ENCODE measurements at places on chromosomes 6 and 20.

DNA sequence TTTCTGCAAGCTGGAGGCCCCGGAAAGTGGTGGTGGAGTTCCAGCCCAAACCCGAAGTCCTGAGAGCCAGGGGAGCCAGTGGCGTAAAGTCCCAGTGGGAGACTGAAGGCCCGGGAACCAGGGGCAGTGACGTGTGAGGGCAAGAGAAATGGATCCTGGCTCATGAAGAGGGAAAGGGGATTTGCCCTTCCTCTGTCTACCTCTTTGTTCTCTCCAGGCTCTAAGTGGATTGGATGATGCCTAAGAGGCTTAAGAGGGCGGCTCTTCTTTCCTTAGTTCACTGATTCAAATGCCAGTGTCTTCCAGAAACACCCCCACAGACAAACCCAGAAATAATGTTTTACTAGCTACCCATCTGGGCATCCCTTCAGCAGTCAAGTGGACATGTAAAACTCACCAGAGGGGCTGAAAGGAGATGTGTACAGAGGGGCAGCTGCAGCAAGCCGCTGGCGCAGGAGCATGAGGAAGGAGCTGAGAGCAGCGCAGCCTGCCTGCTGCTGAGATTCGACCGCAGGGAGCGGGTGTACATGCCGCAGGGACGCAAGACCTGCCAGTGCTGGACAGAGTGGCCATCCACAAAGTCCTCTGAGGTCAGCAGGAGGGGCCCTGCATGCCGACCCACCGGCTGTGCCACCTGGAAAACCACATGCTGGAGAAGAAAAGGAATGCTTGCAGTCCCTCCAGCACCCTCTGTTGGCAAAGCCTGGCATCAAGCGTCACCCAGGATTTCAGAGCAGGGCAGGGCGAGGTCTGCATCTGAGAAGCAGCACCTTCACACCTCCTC lies 29.5 kb downstream of the CDYL start:
- DNase-seq = no peak

GRCh38 chr20:64030371-64031134 lies 5.4 kb upstream of the C20orf204 start:
- DNase-seq = no peak

- no peak for DNase-seq
These were observed 33.6 kb upstream of the CST7 start for GRCh38 chr20:24915440-24915839.

- no peak for DNase-seq
These were observed 38.9 kb downstream of the KLHL32 start for GRCh38 chr6:96963403-96963802.

DNA sequence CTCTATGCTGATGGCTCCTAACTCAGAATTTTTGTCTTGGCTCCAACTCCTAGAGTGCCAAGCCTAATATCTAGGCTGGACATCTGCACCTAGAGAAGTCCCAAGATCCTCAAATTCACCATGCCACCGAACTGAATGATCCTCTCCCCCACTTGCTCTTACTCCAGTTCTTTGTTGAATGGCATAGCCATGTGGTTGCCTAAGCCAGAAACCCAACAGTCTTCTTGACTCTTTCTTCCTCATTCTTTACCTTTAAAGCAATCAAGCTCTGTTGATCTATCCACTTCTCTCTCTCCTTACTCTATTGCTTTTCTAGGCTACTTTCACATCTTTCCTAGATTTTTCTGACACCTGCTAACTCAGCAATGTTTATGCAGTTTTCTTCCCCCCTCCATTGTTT lies 126.5 kb upstream of the FOXO3 start:
- DNase-seq = no peak

GRCh38 chr6:5782783-5783547 lies 223.8 kb downstream of the NRN1 start:
- DNase-seq = no peak

DNA sequence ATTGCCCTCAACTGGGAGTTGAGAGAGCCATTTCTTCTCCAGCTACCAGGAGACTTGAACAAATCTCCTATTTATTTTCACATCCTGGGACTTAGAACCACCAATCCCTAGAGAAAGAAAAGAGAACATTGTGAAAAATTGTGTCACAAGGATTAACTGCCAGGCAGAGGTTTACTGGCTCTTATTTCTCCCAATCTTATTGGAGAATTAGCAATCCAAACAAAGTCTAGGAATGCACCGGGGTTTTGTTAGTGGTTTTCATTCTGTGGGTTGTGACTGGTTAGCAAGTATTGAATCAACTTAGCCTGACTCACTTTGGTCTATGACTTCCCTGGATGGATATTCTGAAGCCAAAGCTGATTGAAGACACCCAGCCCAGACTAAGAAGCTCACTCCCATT lies 21.2 kb upstream of the ENPP5 start:
- peak; percentile 64 for DNase-seq

DNA sequence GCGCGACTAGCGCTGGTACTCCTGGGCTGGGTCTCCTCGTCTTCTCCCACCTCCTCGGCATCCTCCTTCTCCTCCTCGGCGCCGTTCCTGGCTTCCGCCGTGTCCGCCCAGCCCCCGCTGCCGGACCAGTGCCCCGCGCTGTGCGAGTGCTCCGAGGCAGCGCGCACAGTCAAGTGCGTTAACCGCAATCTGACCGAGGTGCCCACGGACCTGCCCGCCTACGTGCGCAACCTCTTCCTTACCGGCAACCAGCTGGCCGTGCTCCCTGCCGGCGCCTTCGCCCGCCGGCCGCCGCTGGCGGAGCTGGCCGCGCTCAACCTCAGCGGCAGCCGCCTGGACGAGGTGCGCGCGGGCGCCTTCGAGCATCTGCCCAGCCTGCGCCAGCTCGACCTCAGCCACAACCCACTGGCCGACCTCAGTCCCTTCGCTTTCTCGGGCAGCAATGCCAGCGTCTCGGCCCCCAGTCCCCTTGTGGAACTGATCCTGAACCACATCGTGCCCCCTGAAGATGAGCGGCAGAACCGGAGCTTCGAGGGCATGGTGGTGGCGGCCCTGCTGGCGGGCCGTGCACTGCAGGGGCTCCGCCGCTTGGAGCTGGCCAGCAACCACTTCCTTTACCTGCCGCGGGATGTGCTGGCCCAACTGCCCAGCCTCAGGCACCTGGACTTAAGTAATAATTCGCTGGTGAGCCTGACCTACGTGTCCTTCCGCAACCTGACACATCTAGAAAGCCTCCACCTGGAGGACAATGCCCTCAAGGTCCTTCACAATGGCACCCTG lies 1.6 kb downstream of the TPBG start:
- DNase-seq = no peak

- no peak for DNase-seq
These were observed 20.9 kb downstream of the EDN1 start for GRCh38 chr6:12311106-12311505.

DNA sequence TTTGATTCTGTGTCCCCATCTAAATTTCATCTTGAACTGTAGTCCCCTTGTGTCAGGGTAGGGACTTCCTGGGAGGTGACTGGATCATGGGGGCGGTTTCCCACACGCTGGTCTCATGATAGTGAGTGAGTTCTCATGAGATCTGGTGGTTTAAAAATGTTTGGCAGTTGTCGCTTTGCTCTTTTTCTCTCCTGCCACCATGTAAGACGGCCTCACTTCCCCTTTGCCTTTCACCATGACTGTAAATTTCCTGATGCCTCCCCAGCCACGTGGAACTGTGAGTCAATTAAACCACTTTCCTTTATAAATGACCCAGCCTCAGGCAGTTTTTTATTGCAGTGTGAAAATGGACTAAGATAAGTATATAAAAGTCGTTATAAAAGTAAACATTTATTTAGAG lies 80.5 kb upstream of the SGK1 start:
- no peak for DNase-seq

DNA sequence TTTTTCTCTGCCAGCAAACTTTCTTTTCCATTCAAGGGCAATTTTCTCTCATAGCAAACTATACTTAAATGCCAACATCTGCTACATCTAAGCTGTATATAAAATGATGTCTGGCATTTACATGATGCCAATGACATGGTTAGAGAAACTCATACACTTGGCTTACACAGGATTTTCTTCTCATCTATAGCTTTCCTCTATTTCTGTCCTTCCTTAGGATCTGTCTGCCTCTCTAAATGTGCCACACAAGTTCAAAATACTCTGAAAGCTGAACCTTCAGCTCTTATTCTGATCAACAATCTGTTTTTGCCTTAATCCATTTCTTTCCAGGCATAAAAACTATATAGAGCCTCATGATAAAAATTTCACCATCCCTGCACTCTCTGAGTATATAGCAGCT lies 290.9 kb upstream of the RNF217 start:
- no peak for DNase-seq

DNA sequence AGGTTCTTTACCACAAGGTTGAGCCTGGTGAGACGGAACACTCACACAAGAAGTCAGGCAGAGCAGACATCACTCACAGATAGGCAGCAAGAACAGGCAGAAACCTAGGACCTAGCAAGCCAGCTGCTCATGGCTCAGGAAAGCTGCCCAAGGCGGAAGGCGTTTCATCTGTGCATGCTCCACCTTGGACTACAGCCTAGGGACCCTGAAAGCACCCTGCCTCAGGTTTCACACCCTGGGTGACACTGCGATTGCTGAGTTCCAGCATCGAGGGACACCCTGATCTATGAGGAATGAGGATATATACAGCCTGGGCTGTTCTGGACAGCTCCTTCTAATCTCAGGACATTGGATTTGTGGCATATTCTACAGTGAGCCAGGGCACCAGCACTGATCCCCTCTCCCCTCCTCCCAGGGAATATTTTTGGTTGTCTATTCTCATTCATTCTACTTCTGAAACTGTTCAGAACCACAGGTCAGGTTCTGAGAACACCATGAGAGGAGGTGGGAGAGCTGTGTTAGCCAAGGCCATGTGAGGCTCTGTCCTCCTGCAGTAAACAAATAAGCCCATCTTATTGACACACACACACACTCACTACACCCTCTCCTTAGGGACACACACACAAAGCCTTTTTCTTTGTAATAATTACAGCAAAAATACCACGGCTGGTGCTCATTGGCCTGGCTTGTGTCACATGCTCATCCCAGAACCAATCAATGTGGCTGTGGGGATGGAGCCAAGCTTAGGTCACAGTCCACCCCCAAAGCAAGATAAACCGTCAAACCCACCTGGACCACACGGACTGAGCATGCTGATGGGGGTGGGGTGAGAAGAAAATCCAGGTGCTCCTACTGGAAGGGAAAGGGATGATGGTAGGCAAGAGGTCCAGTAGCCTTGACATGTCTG lies 26.3 kb upstream of the PMEPA1 start:
- no peak for DNase-seq

DNA sequence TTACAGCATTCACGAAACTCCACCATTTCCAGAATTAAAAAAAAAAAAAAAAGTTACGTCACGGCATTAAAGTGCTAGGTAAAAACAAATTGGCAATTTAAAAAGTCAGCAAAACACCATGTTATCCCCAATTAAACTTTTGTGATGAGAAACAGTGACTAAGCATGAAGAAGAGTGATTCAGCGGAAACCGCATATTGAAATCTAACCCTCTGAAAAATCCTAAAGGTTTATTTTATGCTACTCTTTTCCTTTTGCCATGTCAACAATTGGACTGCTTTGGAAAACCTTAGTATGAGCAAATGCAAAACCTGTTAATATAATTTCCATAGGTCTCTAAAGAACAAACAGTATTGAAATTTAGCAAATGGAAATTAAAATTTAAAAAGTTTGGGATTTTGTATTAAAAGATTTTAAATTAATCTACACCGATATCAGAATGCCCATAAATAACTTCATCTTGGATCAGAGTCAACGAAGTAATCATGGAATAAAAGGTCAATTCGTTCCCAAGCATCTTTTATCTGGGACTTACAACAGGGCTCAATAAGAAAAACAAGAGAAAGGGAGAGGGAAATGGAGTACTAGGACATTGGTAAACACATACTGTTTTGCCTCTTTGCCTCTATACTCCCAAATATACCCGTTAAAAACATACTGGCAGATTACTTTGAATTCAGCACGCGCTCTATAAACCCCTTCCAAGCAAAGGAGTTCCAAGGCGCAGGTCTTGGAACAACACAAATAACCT lies 1.1 kb downstream of the FBXO30 start:
- DNase-seq = peak; percentile 52

DNA sequence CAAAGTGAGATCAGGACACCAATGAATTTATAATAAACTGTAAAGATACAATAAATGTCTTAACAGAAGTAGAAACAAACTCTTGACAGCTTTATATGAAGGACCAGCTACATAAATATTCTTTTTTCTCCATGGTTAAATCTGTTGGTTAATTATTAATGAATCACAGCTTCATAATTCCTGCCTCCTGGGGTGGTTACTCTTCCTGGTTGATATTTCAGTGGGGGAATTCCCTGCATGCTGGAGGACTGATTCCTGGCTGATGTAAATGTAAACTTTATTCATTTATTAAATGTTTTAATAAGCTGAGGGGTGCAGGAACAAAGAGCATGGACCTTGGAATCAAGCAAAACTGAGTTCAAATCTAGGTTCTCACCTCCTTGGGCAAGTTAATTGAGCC lies 16.2 kb upstream of the RCAN2 start:
- no peak for DNase-seq

GRCh38 chr6:129162605-129163004 lies 279.7 kb downstream of the LAMA2 start:
- no peak for DNase-seq

GRCh38 chr20:5173751-5174150 lies 46.9 kb downstream of the CDS2 start:
- DNase-seq = no peak

DNA sequence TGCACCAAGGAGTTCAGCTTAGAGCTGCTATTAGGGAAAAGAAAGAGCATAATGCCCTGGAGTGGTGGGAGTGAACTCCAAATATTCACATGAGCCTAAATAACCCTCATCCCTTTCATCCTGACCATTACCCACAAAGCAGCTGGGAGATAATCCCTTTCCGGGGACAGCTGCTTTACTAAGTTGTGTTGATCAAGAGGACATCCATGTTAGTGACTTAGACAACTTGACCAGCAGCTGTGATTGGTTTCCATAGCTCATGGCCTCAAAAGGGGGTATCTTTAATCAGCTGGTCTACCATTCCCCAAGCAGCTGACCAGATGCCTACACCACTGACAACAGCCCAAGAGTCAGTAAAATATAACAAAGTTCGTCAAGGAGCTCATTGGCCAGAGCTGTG lies 75.8 kb upstream of the LY86 start:
- DNase-seq = no peak

DNA sequence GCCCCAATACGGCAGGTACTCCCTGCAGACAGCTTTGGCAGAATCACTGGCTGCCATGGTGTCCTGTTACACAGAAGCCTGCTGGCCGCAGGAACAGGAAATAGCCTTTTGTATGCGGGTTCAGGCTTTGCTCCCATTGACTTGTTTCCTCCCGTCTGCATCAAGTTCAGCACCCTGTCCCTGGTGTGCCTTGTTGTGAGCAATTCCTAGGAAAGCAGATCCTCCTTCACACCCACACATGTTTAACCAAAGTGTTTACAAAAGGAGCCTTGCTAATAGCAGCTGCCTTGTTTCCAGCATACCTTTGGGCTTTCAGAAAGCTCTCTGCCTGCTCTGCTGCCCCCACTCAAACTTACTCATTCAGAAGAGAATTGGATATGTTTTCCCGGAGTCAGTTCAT lies 127.2 kb upstream of the SUPT3H start:
- peak; percentile 65 for DNase-seq
